Right lung (tissue), 10 donors: ENCODE measurements at places on chromosomes 16 and 17. TPM values are rescaled to one million over a fixed set of nuclear protein-coding genes. Genes with fewer than 3 reads are reported as not detected.

DNA sequence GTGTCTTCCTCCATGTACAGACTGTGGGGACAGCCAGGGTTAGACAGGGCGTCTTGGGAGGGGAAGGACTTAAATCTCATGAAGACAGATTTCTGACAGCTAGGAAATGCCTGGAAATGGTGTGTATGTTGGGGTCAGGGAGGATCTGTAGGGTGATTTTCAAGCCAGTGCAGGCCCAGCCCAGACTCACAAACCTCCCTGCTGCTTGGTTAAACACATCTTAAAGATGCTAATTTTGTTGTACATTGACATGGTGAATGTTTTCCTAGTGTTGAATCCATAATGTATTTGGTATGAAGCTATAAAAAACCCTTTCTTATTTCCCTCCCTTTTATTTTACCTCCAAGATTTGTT is 238.3 kb downstream of the CCDC182 start:
- no peak for DNase-seq

Gene CSF3
- not detected for polyA plus RNA-seq

Gene SDR42E2
- 0.36 TPM for polyA plus RNA-seq

DNA sequence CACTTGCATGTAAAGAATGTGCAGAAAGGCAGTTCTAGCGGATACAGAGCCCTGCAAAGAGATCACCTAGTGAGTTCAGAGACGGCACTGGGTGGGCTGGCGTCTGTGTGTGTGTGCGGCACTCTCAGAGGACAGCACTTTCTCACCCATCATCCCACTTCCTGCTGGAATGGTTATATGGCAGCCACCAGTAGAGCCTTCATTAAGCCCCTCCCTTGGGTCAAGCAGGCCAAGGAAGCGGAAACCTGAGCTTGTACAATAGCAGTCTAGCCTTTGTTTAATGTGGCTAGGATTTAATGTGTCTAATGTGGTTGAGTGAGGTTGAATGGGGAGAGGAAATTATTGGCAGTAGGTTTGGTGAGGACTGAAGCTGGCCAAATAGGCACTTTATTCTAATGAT is 88.3 kb upstream of the ELAC2 start:
- DNase-seq = no peak

Gene CDH13
- polyA plus RNA-seq = 2.5 TPM

GRCh38 chr17:17870247-17870646 is 33.5 kb upstream of the SREBF1 start:
- no peak for DNase-seq

DNA sequence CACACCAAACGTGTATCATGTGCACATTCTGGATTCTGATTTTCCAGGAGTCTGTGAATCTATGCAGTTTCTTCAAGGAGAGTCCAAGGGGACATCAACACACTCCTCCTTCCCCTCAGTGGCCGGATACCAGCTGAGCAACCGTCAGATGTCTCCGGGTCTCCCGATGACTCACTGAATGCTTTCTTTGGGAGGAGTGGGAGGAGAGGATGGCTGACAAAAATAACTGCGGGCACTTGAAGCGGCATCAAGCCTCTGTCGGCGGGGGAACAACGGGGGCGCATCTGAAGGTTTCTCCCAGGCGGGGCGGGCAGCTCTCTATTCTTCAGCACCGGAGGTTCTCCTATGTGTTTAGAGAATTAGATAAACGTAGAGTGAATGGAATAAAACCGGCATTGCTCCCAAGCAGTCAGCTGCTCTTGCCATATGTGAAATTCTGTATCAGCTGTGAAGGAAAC is 24.6 kb upstream of the LRRC75A start:
- no peak for DNase-seq

DNA sequence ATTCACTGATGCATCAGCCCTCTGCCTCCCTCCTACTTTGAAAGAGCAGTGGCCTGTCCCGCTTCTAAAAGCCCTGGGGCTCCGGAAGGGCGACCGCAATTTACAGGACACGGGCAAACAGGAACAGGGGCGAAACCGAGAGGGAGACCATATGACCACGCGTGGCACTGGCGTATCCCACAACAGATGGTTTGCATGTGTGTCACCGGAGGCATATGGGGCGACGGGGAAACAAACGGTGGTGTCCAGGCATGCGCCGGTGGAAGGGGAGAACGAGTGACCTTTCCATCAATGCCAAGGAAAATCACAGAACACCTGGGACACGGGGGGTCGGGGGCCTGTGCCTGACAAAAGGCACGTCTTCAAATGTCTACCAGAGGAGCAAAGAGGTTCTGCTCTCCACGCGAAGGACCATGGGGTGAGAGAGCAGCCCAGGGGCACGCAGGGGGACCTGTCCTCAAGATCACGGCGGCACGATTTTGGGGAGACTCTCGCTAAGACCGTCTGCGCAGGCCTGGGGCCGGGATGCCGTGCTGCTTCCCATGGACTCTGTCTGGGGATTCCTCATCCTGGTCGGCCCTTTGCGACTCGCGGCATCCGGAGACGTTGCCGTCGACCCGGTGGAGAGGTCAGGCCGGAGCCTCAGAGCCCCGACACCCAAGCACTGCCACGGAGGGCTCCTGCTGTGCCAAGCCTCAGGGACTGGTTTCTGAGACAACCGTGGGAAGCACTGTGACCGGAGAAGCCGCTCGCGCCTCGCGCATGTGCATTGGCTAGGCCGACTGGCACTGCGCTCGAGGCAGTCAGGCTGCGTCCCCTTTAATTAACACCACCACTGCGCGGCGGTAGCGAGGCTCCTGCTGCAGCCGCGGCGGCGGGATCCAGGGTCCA is 12.8 kb upstream of the KCNJ18 start:
- no peak for DNase-seq

Gene FBXW10
- 0.78 TPM for polyA plus RNA-seq

GRCh38 chr16:2473999-2474876 is 689 bp upstream of the TBC1D24 start:
- DNase-seq = no peak

DNA sequence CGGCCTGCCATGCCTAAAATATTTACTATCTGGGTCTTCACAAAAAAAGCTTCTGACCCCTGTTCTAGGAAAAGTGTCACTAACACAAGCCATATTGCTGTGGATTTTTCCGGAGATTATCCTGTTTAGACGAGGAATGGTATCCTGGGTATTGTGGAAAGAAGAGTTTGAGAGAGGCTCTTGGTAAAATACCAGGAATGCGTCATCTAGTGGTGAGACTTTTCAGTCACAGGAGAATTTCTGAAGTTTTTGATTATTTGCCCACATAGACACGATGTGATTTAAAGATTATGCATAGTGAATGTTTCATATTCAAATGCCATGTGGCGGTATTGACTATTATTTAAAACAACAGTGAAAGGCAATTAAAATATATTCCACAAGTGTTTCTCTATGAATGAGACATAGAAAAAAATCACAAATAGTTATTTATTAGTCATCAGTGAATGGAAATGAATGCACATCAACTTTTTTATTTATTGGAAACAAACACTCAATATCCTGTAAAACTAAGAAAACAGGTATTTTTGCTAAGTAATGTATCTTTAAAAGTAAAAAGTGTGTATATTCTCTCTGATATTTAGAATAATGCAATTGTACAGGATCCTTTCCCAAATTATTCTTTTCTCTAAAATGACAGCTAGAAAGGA is 7.8 kb downstream of the KRT28 start:
- DNase-seq = peak; percentile 49

DNA sequence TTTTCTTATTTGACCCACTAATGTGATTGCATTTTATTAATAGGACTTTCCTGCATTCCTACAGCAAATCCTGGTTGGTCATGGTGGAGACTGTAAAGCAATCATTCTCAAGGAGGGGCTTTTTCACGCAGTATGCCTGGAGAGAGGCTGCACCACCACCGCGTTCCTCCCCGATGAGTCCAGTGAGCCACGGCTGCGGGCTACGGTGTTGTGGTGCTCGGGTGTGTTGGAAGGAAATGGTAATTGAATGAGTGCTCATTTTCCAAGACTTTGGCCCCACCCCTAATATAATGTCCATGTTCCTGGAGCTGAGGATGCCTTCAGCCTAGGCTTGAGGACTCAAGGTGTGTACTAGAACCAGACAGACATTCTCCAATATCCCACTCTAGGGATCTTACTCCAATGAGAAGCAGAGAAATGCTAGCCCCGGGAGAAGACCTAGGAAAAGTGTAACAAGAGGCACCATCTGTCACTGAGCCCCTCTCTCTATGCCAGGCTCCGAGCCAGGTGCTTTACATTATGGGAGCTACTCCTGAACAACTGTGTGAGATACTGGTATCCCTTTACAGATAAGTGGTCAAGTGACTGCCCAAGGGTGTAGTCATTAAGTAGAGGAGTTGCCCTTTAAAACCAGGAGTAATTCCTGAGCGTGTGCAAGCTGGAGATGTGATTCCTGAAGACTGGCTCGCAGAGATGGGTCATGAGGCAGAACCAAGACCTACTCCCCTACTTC is 39.4 kb downstream of the HEATR6 start:
- no peak for DNase-seq

Gene PIRT
- polyA plus RNA-seq = 0.07 TPM

GRCh38 chr17:2184993-2185931 is 118.3 kb downstream of the SMG6 start:
- no peak for DNase-seq

DNA sequence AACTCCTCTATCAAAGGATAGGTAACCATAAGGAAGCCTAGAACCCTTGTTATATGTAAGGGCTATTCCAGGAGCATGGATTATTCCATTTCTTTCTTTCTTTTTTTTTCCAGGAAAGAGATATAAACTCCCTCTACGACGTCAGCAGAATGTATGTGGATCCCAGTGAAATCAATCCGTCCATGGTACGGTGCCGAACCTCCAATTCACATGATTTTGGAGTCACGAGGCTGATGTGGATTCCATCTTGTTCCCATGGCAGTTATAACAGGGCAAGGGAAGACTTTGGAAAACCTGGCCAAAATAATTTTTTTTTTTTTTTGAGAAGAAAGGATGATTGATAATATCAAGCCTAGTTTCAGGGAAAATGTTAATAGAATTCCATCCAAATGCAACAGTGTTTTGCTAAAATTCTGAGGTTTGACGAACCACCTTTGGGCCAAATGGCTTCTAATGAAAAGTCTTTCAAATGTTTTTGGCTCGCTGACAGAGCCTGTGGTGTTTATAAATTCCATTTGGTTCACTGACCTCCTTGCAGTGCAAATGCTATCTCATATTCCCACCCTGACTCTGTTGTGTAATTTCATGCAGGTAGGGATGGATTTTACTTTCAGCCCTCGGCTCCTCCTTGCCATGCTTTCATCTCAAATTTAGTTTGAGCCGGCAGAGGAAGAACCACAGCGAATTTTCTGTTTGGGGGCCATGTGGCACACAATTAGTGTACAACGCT is 90.0 kb downstream of the SDR42E1 start:
- no peak for DNase-seq

Gene MARVELD3
- 7.7 TPM for polyA plus RNA-seq

Gene RAP1GAP2
- 9.2 TPM for polyA plus RNA-seq

GRCh38 chr17:73994946-73995345 is 208.5 kb upstream of the RPL38 start:
- no peak for DNase-seq

Gene RNU2-1
- polyA plus RNA-seq = not detected

Gene HCRT
- polyA plus RNA-seq = not detected

- DNase-seq = no peak
These were observed 1.3 kb upstream of the HELZ start for GRCh38 chr17:67246403-67246652.

GRCh38 chr17:1379930-1380313 is 20.1 kb downstream of the YWHAE start:
- DNase-seq = no peak

DNA sequence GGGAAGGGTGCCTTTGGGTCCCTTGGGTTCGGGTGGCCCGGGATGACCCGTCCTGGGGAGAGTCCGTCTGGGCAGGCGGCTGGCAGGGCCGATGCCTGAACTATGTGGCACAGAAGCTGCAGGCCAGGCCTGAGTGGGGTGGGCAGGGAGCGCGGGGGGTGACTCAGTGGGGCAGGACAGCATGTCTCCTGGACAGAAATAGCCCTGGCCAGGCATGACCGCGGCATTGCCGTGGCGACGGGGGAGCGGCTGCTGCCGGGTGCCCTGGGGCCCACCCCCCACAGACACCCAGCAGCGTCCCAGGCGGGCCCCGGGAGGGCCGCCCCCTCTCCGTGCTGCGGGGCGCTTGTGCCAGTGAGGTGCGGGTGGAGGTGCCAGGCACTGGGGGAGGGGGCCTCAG is 1.8 kb upstream of the C1QTNF8 start:
- DNase-seq = no peak

DNA sequence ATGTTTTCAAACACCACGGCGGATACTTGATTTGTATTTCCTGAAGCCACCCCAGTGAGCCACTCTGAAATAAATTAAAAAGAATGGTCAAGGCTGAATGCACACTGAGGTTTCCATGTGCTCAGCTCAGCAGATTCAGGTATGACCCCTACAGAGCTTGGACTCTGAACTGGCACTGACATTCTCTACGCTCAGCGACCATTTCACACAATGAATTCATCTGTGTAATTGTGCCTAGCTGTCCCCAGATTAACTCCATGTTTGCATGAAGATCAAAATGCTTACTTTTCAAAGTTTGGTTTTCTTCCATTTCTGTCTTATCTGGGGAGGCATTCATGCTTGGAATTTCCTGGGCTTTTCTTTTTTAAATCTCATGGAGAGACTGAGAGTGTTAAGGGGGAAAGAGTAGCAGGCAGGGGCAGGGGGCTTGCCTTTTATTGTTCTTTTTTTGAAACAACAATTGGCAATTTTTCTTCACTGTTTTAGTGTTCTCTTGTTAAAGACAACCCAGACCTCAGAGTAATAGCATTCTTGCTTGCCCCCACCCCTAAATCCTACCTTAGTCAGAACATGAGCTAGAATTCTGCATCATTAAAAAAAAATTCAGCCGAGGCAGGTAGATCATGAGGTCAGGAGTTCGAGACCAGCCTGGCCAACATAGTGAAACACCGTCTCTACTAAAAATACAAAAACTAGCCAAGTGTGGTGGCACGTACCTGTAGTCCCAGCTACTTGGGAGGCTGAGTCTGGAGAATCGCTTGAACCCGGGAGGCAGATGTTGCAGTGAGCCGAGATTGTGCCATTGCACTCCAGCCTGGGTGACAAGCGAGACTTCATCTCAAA is 85.5 kb upstream of the HNF1B start:
- no peak for DNase-seq

GRCh38 chr17:10812674-10813073 is 8.8 kb upstream of the TMEM238L start:
- DNase-seq = no peak

DNA sequence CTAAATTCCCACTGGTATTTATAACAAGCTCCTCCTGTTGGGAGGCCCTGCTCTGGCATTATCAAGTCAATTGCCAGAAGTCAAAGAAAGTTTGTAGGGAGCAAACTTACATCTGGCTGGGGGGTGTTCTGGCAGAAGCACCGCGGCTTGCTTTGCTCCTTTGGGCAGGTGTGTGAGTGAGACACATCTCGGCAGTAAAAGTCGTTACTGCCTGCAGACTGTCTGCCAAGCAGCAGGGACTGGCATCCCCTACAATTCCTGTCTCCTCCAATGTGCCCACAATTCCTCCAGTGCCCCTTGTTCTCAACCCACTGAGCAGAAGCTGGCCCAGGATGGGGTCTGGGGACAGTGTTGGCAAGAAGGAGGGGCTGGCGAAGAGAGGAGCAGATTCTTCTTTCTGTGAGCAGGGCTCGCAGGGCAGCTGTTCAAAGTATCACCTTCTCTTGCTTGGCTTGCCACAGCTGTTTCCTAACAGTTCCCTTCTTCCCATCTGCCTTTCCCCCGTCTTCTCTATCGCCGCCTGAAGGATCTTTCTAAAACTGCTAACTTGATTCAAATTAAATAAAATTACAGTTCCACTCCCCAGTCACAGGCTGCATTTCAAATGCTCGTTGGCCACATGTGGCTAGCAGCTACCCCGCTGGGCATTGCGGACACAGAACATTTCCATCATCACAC is 30.2 kb downstream of the SPACA3 start:
- no peak for DNase-seq

Gene KRT27
- polyA plus RNA-seq = 0.10 TPM
